Dermis blood vessel endothelial cell (primary cell): ENCODE measurements at places on chromosomes 5 and 9. TPM values are rescaled to one million over a fixed set of nuclear protein-coding genes. Genes with fewer than 3 reads are reported as not detected.

S1PR3 gene
- 1.0 and 3.6 TPM in 2 replicates for total RNA-seq

GFPT2 gene
- total RNA-seq: 0.60 and 0.68 TPM in 2 replicates

TOPORS gene
- total RNA-seq: 39.6 and 53.3 TPM in 2 replicates

SLCO4C1 gene
- 0.14 and 0.17 TPM in 2 replicates for total RNA-seq

CAMK4 gene
- total RNA-seq: under 0.01 and 0.28 TPM in 2 replicates

CCDC127 gene
- 5.6 and 6.7 TPM in 2 replicates for total RNA-seq

FANCG gene
- total RNA-seq: 15.3 and 28.6 TPM in 2 replicates

ZDHHC11 gene
- total RNA-seq: 0.33 and 1.7 TPM in 2 replicates

FIBCD1 gene
- total RNA-seq: under 0.01 and 0.05 TPM in 2 replicates

PCDHB13 gene
- total RNA-seq: 1.4 TPM in 2 replicates

CXCL14 gene
- total RNA-seq: 0.09 and 0.34 TPM in 2 replicates

ZNF483 gene
- total RNA-seq: 1.8 and 3.2 TPM in 2 replicates

GRCh38 chr5:81760521-81760920 lies 9.6 kb upstream of the SSBP2 start:
- DNase-seq: no peak

DNA sequence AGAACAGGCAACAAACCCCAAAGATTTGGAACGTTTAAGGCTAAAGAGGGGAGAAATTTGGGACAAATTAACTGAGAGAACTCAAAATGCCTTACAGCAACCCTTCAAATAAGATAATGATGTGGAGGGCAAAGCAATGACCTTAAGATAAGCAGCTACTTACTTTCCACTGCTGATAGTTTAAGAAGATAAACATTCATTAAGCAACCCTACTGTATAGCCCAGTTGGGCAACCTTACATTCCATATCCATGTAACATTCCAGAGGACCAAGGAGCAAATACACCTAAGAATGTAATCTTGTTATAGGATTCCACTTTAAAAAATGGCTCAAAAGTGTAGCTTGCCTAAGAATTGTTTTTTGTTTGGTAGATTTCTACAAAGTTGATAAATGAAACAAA lies 14.8 kb downstream of the ETF1 start:
- DNase-seq: no peak

- DNase-seq: no peak
These were observed 391.3 kb downstream of the DIRAS2 start for GRCh38 chr9:90251316-90251715.

DNA sequence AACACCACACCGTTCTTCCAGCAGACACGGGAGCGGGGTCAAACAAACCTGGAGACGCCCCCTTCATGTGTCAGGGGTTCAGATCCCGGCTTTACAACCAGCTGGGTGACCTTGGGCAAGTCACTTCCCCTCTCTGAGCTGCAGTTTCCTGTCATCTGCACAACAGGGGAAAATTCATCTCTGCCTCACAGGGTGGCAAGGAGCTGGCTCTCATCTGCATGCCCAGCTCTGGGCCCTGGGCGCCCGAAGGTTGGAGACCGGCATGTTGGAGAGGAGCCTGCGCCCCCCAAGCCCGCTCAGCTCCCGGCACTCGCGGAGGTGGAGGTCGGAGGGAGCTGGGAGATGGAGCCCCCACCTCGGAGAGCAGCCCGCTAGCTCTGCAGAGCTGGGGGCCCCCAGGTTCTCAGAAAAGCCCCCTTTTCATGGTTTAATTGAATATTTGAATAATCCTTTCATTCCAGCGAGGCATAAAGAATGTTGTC lies 20.4 kb downstream of the NR5A1 start:
- no peak for DNase-seq

DNA sequence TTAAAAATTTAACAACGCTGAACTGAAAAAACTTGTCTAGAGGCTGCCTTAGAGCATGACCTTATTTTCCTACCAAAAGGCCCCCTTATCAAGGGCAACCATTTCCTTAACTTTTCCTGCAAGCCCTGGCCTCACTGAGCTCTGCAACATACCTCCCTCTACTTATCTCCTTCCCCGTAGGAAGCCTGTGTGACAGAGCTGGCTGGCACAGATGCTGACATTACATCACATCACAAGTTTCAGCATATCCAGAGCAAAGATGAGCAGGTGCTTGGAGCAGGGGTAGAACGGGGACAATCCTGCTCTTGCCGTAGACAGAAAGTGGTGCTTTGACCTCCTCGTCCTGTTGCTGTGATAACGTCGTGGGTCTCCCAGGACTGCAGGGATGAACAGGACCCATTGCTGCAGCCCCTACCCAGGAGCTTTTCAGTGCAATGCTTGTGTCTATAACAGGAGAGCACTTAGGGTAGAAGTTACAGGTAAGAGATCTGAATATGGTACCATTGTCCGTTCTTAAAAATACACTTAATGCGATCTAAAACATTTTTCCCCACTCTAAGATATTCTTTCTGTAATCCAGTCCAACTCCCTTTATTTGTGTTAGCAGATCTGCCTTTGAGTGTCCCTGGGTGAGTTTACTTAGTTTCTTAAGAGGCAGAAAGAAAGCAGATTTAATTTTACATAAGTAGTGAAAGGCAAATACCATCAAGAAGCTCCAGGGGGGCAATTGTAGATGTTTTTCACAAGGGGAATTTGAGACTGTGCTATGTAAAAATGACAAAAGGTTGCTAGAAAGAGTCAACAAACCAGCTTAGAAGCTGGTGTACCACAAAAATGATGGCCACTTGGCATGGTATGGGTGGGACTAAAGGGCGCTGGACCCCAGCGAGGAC lies 101.9 kb upstream of the EFNA5 start:
- DNase-seq: no peak

DNA sequence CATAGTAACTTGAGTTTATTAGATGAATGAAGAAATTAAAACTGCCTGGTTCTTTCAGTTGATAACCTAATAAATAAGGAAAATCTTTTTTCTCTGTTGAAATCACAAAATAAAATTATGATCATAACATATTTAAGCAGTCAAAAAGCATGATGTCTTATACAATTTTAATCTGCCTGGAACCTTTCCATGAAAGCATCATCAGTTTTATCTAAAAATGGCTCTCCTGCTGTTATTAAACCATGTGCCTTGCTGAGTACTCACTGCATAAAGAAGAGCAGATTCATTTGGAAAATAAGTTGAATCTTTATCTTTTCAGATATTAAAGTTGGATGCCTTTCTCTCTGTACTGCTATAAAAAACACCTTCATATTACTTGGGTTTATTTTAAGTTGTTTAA lies 148.8 kb downstream of the SLC24A2 start:
- no peak for DNase-seq

DNA sequence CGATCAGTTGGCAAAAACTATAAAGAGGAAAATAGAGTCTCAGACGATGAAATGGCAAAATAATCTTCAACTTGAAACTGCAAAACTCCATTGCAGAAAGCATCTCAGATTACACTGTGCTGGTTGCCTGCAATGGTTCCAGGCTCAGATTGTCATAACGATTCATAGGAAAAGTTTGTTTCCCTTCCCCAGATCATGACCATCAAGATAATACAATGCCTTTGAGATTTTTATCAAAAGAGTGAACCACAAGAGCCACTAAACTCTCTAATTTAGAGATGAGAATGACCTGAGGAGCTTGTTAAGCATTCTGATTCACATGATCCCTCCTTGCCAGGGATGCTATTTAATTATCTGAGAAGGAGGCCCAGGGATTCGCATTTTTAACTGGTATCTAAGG lies 52.6 kb upstream of the ITGA1 start:
- DNase-seq: no peak

GRCh38 chr9:108588246-108588645 lies 267.5 kb downstream of the ACTL7B start:
- DNase-seq: no peak

DNA sequence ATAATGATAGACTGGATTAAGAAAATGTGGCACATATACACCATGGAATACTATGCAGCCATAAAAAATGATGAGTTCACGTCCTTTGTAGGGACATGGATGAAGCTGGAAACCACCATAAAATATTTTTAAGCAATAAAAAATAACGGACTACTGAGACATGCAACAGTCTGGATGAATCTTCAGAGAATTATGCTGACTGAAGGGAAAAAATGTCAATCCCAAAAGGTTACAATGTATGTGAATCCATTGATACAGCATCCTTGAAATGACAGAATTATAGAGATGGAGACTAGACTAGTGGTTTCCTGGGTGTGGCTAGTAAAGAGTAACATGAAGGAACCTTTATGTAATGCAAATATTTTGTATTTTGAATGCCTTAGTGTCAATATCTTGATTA lies 1808.6 kb upstream of the NUDT12 start:
- DNase-seq: no peak

GRCh38 chr5:93497096-93497495 lies 83.9 kb downstream of the NR2F1-AS1 start:
- DNase-seq: peak; percentile 88

DNA sequence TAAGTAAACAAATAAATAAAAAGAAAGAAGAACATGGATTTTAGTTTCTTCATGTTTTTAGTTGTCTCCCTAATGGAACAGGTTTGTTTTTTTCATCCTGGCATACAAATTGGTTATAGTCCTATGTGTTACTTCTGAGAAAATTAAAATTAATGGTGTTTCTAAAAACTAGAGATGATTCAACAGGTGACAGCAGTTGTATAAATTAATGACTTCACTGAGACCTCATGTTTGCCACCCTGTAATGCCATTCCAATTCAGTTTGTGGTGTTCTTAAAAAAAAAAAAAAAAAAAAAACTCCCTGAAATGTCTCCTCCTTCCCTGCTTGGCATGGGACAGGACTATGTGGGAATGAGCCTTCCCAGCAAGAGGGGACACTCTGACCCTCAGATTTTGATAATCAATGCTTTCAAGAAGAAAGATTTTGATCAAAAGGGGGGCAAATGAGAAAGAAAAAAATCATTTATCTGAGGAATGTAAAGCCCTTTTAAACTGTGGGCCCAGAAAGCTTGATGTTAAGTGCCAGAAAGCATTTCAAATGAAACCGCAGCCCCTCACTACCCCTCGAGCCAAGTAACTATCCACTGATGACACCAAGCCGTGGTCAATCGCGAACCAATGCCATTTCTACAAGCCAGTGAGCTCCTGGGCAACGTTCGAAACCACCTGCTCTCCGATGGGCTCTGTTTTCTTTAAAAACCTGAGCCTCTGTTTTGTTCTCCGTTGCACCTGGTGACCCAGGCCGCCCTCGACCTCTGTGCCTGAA lies 941 bp downstream of the EXD3 start:
- peak; percentile 28 for DNase-seq

GRCh38 chr9:82170866-82171265 lies 182.3 kb downstream of the SPATA31D1 start:
- DNase-seq: no peak

GRCh38 chr9:68678430-68678829 lies 26.6 kb upstream of the PIP5K1B start:
- DNase-seq: no peak

DNA sequence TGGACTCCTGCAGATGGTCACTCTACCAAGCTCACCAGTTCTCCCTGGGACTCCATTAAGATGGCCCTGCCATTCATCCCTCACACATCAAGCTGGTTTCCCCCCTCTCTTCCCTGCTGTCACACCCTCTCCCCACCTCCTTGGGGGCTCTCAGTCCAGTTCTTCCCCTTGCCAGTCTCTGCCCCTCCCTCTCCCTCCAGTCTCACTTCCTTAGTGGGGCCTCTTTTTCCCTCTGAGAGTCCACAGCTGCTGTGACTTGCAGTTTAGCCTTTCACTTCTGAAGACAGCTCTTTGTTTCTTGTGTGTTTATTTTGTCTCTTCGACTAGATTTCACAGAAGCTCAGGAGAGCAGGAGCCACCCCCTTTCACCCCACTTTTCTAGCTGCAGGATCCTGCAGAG lies 10.5 kb downstream of the DOCK2 start:
- DNase-seq: no peak

GRCh38 chr5:137651022-137651421 lies 84.9 kb downstream of the KLHL3 start:
- no peak for DNase-seq

DNA sequence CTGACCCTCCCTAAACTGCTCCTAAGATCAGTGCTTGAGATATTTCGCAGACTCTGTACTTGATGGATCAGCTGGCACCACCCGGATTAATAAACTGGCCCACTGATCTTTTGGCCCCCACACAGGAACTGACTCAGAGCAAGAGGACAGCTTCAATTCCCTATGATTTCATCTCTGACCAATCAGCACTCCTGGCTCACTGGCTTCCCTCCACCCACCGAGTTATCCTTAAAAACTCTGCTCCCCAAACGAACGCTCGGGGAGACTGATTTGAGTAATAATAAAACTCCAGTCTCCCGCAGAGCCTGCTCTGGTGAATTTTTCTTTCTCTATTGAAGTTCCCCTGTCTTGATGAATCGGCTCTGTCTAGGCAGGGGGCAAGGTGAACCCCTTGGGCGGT lies 36.5 kb upstream of the CD180 start:
- DNase-seq: peak; percentile 54

- no peak for DNase-seq
These were observed 58.7 kb upstream of the ZFR start for GRCh38 chr5:32503261-32503660.

DNA sequence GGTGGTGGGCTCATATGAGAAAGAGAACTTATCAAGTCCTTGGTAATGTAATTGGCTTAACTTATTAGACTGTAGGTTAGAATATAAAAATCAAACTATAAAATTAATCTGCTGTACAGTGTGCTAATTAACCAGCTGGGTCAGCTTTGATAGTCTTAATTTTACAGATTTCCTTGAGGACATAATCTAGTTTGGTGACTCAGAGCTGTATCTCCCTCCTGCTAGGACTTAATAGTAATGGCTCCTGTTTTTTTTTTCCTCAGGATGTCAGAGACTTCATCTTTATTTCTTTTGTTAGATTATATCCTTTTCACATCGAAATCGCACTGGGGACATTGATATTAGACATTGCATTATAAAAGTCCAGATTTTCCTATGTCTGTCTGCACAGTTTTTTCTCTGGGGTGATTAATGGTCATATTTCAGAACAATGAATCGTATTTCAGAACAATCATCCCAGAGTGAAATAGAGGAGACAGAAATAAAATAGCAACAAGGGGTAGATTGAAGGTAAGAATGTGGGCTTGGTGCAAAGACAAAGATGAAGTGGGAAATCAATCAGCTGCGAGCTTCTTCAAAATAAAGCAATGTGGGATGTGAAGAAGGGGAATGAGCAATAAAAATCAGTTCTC lies 346.4 kb upstream of the RIOK2 start:
- DNase-seq: no peak

DNA sequence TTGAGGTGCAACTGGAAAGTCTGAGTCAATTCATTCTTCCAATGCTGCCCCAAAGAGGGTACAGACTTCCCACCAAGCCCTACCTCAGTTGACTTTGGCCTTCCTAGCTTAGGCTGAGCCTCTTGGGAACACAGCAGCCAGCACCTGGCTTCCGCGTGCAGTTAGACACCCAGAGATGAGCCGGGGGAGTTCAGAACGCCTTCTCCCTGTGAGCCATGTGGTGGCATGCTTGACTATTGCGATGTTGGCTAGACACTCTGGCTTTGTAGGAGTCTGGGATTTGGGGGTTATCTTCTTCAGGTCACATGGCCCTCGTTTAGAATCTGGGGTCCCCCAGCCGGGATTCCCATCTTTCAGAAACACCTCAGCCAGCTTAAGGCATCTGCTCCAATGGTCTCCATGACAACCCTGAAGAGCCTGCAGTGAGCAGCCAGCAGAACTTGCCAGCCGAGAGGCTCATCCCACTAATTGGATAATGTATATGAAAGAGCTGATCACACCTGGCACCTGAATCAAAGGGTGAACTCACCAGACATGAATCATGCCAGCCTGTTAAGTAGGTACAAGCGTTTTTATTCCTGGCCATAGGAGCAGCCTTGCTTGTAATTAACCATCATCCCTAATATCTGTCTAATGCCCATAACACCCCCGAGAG lies 167.5 kb downstream of the SYK start:
- no peak for DNase-seq
